Posterior cingulate gyrus (tissue), 11 donors: ENCODE measurements at places on chromosomes 1 and 21.

- no peak for DNase-seq
These were observed 137.2 kb downstream of the ADGRL2 start for GRCh38 chr1:81937791-81938450.

DNA sequence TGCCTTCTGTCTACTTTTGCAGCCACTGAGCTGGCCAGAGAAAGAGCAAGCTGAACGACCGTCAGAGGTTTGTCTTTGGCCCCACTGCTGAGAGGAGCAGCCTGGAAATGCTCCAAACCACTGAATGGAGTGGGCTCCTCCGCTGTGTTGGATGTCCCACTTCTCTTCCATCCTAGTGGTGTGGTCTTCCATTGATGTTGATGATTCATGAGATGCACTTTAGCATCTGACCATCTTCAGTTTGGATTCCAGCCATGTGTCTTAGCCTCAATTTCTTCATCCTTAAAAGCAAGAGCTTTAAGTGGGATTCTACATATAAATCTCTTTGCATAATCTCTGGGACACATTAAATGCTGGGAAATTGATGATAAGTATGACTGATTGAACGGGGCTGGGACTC, 276.9 kb downstream of the SIPA1L2 start:
- DNase-seq = no peak

- no peak for DNase-seq
These were observed 8.4 kb downstream of the CFAP126 start for GRCh38 chr1:161359291-161359690.

DNA sequence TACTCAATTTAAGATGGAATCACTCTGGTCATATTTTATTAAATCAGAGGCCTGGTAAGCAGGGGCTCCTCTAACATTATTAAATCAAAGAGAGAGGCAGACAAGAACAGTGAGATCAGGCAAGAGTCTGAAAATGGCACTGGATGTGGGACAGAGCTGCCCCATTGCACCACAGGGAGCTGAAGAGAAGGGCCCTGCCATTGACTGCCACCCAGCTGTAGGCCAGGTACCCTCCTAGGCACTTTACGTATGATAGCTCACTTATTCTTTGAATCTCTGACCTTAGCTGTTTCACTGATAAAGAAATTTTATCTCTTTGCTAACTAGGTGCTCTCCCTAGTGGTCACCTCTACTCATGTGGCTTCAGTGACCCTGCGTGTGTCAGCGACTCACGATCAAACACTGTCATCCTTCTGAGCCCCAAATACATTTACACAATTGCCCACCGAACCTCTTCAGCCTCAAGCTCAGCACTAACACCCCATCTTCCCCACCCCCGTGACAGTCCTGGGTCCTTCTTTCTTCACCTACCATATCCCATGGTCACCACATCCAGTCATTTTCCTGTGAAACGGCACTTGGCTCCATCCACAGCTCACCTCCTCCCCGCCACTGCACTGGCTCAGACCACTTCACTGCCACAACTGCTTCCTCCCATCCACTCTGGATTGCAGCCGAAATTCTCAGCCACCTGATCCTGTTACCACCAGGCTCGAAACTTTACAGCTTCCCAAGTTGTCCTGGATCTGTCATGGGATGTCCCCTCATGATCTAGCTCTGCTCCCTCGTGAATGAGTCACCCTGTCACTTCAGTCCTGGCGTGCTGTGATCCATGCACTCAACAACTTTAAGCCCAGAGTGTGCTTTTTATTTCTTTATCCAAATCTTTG, 97.3 kb upstream of the SYT6 start:
- DNase-seq = no peak
